Fibroblast of villous mesenchyme (primary cell): ENCODE measurements at places on chromosomes 6 and 20. TPM values are rescaled to one million over a fixed set of nuclear protein-coding genes. Genes with fewer than 3 reads are reported as not detected.

DNA sequence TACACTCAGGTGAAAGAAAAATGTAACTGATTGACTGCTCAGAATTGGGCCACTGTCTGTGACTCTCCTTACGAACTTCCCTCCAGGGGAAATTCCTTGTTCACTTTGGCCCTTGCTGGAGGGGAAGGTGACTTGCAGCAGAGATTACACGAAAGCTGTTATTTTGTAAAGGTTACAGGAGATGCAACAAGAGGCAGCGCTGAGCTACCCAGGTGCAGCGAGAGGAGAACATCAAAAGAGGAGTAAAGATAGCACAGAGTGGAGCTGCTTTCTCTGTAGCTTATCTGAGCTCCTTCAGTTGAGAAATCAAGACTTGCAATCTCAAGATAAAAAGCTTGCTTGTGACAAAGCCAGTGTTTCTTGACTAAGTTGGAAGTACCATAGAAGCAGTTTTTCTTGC lies 144.6 kb downstream of the ARHGAP18 start:
- no peak for DNase-seq

DNA sequence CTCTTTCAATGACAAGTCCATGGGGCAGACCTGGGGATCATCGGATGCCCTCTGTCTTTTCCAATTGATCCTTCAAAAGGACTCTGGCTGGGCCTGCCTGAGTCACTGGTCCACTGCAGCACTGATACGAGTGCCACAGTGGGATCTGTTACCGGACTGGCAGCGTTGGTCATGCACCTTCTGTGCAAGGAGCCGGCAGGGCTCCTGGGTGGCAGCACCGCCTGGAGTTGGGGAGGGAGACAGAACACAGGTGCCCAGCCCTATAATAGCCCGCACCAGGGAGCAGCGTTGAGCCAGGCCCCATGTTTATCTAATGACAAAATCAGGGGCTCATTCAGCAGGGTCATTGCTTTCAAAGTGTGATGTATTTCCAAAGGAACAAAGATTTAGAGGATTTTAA lies 64.2 kb upstream of the NXT1 start:
- no peak for DNase-seq

- no peak for DNase-seq
Observed at GRCh38 chr20:49475292-49476015, 7.0 kb downstream of the KCNB1 start.

- peak; percentile 98 for DNase-seq
Observed at GRCh38 chr6:157715728-157716164, 107.3 kb upstream of the SNX9 start.

- peak; percentile 64 for DNase-seq
Observed at GRCh38 chr20:17916433-17916891, 52.1 kb downstream of the SNX5 start.

DNA sequence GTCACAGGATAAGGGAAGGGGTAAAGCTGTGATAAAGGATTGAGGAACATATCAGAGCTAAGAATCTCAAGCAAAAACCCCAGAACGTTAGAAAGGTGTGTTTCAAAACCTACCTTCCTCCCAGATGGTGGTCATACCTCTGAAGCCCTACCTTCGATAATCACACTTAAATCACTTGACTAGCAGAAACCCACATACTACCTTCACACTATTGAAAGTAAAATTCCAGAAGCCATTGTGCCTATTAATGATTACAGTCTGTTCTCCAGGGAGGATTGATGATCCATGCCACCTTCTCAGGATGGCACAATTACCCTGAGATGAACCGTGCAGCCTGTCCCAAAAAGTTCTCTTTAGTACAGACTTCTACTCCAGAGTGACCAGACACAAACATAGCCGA lies 72.3 kb upstream of the SOX4 start:
- no peak for DNase-seq

GRCh38 chr20:1440024-1440423 lies 26.6 kb downstream of the NSFL1C start:
- no peak for DNase-seq

The SGK2 gene
- total RNA-seq = under 0.01 and 0.64 TPM in 2 replicates

The SNAP25 gene
- total RNA-seq = 2.9 and 8.6 TPM in 2 replicates

The ID1 gene
- total RNA-seq = 18.0 and 27.2 TPM in 2 replicates

The HLA-DRB5 gene
- not detected in 2 replicates for total RNA-seq

The DEFB123 gene
- total RNA-seq = not detected in 2 replicates

The HTR1E gene
- total RNA-seq = not detected in 2 replicates

The TNXB gene
- total RNA-seq = 4.8 and 17.7 TPM in 2 replicates

The CRISP2 gene
- not detected in 2 replicates for total RNA-seq
